ENCODE measurements at places on chromosomes 6 and 20.
A peak's percentile ranks its signal among the peaks of the same experiment; 100 is the strongest.

DNA sequence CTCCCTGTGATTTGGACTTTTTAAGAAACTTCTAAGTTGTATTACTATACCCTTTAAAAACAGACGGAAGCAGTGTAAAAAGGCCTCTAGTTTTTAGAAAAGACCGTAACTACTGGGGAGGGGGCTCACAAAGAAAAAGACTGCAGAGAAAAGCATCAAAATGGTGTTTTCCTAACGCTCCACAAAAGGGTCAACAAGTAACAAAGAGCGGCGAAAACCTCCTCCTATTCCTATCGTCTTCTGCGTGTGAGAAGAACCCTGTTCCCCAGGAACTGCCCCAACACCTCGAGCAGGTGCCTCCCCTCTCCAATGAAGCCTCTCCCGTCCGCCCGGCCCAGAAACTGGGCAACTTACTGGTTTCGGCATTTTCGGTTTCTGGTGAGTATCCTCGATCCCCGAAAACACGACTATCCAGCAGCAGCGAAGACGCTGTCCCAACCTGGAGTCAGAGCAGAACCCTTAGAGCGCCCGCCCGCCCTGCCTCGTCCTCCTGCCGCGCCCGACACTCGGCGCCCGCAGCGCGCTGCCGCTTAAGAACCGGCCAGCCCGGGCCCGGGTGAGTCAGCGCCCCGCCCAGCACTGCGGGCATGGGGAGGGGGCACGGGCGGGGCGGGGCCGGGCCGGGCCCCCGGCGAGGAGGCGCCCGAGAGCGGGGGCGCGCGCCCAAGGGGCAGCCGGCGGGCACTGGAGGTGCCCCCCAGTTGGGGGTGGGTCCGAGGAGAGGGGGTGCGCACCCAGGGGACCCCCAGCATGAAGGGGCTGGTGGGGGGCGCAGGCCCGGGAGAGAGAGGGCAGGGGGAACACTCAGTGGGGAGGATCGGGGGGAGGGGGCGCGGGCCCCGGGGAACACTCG is 1.2 kb downstream of the EZR start:
- peak; percentile 80 for DNase-seq

- no peak for DNase-seq
Observed at GRCh38 chr6:51753635-51754034, 333.8 kb downstream of the PKHD1 start.

- no peak for DNase-seq
Observed at GRCh38 chr6:19452495-19452894, 384.7 kb upstream of the ID4 start.

DNA sequence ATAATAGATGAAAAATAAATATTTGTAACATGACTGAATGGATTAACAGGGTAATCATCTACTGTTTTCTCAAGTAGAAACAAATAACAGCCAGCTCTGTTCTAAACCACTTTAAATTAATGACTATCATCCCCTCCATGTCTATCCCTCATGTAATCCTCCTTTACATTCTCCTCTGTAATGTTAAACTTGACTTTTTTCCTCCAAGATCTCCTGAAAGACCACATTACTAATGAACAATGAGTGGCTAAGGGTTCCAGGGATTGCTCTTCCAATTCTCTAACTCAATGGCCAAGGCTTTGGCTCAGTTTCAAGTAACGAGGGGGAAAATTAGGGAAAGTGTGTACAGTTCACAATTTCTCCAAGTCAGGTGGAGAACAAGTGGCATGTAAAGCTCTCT is 37.6 kb upstream of the FBXL4 start:
- DNase-seq, result no peak

DNA sequence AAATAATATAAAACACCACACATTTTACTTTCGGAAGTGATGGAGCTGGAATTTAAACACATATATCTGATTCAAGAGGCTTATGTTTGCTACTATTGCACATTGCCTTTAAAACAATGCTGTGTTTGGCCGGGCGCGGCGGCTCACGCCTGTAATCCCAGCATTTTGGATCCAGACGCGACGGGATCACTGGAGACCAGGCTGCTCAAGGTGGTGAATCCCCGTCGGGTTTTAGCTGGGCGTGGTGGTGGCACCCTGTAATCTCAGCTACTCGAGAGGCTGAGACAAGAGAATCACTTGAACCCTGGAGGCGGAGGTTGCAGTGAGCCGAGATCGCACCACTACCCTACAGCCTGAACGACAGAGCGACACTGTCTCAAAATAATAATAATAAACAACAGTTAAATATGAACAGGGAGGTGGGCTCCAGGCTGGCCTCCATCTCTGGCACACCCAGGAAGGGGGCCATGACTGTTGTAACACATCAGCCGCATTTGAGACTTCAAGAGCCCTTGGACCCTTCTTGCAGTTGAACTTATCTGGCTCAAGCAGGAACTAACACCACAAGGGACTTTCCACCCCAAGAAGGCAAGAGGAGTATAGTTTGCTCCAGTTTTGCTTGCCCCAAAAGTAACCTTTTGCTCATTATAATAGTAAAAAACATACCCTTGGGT is 127.1 kb upstream of the ZNF184 start:
- DNase-seq, result no peak

- no peak for DNase-seq
Observed at GRCh38 chr6:25547797-25548196, 104.2 kb upstream of the SCGN start.

DNA sequence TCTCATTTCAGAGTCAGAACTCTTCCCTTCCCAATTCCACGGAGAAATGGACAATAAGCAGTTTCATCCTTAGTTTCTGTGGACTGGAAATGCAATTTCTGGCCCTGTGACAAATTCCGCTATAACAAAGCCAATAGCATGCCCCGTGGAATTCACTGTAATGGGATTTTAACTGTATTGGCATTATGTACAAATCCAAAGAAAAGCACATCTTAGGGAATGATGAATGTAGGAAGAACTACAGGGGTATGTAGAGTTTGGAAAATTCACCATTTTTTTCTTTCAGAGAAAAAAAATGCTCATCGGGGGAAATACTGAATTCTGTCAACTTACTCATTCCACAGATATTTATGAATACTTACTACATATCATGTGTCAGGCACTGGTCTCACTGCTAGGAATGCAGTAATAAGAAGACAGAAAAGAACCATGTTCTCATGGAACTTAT is 43.5 kb downstream of the KIF6 start:
- DNase-seq, result no peak

GRCh38 chr20:25277051-25277801 is 29.3 kb downstream of the PYGB start:
- no peak for DNase-seq

DNA sequence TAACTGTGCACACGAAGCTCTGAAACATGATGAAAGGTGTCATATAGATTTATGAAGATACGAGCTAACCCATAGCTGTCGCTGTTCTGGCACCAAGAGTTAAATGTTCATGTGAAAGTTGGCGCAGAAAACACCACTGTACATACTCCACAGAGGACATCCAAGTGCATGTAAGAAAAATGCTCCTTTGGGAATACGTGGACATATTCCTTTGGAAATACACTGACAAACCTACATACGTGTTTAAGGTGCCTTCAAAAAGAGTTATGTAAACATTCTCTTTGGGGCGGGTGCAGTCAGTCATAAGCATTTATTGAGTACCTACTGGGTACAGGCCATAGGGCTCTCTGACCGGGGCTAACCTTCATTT is 723 bp upstream of the ARID1B start:
- peak; percentile 35 for DNase-seq

GRCh38 chr20:35630636-35631035 is 15.0 kb downstream of the SPAG4 start:
- no peak for DNase-seq

DNA sequence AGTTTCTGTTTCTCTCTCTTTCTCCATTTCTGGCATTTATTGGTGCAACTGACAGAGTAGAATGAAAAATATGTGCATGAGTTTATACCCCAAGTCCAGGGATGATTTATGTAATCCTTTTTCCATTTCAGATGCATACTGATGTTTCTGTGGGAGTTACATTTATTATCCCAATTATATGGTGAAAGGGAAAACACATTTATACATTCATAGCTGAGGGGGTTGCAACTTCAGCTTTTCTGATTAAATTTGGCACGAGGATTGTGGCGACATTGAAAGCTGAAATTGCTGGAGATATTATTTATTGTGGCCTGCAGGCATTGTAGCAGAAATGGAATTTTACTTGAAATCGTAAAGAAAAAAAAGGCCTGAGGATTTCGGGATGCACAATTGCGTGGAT is 31.5 kb upstream of the FNDC1 start:
- DNase-seq, result no peak

DNA sequence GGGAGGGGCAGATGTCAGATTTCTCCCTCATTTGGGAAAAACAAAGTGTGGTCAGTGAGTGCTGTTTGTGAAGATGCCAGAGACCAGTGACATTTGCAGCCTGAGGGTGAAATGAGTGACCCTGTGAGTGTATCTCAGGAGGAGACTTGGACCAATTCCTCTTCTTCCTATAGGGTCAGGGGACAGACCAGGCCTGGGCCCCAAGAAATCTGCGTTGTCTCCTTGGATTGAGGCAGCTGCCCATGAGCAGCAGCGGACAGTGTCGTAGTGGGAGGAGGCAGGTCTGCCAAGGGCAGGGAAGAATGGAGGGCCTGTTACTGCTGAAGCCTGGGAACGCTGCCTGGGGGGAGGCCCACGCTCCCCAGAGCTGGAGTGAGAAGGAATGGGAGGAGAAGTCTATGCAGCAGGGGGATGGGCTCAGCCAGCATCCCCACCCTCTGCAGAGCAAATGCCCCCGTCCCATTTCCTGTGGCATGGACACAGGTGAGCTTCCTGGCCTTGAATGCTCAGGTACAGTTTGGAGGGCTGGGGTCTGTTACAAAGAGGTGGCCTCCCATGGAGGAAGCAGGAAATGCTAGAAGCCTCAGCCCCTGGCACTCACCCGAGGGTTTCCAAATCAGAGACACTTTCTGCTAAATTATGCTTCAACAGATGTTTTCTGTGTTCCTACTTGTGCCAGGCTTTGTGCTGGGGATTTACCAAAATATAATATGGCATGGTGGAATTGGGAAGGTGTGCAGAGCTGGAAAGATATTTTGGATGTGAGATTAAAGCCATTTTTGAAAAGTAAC is 29.8 kb downstream of the DAAM2 start:
- no peak for DNase-seq

- DNase-seq, result no peak
Observed at GRCh38 chr20:8953300-8953699, 115.6 kb upstream of the PLCB4 start.

- DNase-seq, result no peak
Observed at GRCh38 chr6:139858429-139858828, 484.0 kb upstream of the CITED2 start.

GRCh38 chr20:54938707-54939106 is 463.3 kb downstream of the DOK5 start:
- no peak for DNase-seq

DNA sequence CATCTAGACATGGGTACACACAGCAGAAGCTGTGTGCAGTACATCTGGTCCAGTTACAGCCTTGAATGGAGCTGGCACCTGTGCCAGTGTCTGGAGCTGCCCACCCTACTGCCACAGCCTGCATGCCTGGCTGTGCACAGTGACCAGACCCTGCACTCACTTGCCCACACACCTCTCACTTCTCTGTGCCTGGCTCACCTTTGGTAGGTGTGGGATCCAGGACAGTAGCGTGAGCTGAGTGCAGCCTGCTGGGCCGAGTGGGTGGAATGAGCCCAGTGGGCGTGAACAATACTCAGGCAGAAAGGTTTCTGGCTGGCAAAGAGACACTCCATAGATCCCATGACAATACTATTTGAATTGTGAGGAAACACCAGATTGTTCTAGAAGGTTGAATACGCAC is 839.5 kb upstream of the FLRT3 start:
- no peak for DNase-seq

DNA sequence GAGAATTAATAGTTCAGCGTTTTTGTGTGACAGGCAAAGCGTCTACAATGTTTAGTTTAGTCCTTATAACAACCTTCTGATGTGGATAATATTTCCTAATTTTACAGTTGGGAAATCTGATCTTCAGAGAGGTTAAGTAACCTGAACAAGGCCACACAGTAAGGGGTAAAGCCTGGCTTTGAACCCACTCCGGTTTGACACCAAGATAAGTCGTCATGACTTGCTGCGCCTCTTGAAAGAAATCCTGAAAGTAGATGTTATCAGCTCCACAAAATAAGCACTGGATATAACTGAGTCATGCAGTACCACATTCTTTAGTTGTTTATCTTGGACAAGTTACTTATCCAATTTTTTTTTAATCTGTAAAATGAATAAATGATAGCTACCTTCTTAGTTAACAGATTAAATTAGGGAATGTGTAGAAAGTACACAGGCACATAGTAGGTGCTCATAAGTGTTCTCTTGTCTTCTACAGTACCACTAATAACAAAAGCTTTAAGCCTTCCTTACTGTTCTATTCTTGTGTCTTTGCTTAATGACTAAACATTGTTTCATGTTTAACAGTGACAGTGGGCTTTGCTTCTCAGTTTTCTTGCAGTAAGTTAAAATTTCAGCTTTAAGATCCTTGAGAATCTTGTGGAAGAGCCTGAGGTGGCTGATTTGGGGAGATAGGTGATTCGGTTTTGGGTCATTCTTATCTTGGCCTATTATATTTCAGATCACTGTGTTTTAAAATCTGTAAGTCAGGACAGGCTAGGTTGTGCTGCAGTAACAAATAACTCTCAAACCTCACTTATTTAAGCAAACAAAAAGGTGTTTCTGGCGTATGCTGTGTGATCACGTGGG is 2.1 kb downstream of the HIVEP1 start:
- DNase-seq, result no peak

- no peak for DNase-seq
Observed at GRCh38 chr6:1499777-1500176, 109.9 kb upstream of the FOXC1 start.

DNA sequence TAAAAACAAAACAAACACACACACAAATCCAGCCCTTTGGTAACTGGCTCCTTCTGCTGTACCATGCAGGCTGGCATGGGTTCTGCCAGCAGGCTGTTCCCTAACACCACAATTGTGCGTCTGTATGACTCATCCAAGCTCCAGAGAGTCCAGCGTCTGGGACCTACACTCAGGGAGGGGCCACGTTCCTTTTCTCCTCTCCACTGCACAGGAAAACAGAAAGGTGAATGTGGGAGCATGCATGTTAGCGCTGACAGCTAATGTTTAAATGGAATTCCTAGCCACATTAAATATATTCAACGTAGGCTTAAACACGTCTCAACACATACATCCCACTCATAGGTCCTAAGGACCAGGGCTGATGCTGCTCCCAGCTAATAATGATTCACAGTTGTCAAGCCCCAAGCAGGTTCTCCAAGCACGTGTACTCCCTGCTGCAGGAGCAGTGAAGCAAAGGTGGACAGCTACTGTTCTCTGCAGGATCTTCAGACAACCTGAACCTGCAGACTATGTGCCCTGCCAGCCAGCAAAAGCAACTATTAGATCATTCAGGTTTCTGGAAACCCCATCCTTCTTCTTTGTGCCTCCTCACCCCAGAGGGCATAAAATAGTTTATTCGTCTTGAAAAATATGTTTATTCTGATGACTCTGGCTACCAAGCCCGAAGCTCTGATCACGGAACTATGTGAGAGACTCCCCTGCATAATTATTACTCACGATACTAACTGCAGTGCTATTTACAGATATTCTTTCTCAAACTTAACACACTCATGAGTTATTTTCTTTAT is 20.9 kb downstream of the MAP1LC3A start:
- no peak for DNase-seq

- no peak for DNase-seq
Observed at GRCh38 chr6:113530769-113531168, 326.4 kb upstream of the MARCKS start.

- DNase-seq, result no peak
Observed at GRCh38 chr6:3165631-3166534, 8.5 kb upstream of the TUBB2A start.

Data from central memory CD4-positive, alpha-beta T cell (primary cell).